ENCODE measurements at places on chromosomes 16 and 17. TPM values are rescaled to one million over a fixed set of nuclear protein-coding genes. Genes with fewer than 3 reads are reported as not detected.

DNA sequence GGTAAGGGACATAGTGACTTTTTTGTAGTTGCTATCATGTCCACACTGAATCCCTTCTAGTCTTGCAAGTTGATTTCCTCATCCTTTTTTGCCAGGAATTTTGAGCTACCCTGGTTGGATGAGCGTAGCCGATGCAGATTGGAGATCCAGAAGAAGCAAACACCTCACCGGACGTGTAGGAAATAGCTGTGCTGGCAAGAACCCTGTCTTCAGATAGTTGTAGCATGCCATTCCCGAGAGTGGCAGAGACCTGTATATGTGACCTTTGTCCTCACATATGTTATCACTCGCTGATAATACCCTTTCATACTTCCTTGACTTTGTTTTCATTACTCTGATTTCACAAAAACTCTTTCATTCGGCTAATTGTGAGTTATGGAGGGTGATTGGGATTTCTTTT, 6.2 kb upstream of the CASC3 start:
- H3K4me1 ChIP-seq, result no peaks in the 10 kb centered on the region
- no peak for DNase-seq
- H3K27ac ChIP-seq, result no peak overlapping the region
- no peaks in the 10 kb centered on the region for H3K36me3 ChIP-seq
- no peak overlapping the region for H3K4me3 ChIP-seq
- no peaks in the 10 kb centered on the region for H3K27me3 ChIP-seq

GRCh38 chr16:19136549-19137196, 22.9 kb downstream of the ITPRIPL2 start:
- no peak for DNase-seq
- H3K27ac ChIP-seq, result no peak overlapping the region

HBM gene
- not detected for polyA plus RNA-seq

RNF43 gene
- 0.21 TPM for polyA plus RNA-seq

DNA sequence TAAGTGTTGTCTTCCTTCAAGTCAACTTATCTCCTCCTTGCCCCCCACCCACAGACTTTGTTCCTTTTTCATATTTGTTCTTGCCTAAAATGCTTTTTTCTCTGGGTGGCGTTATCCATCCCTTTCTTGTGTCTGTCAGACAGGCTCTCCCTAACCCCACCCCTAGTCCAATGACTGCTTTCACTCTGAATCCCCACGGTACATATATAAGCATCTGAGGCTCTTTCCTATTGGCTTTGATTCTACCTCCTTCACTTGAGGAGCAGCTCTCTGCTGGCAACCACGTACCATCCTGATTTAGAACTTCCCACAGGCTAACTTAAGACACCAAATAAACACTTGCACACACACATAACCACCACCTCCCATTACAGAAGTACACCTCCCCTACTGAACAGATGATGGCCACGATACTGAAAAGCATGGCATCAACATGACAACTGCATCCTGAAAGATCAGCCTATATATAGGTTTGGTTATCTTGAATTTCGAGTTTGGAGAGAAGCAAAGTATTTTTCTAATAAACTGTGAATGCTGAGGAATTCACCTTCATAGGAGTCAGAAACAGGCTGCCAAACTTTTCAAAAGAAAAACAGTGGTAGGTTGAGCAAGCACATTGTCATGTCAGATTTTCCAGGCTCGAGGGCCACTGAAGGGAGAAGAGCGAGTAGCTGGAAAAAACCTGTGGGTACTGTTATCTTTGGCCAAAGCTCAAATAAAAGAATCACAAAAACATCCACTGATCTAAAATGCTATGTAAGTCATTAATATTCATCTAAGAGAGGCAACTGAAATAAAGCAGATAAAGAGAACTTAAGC, 24.3 kb downstream of the STAT3 start:
- H3K27ac ChIP-seq, result no peak overlapping the region
- no peak overlapping the region for H3K4me3 ChIP-seq
- peaks cover 17% of the 10 kb centered on the region for H3K4me1 ChIP-seq
- H3K36me3 ChIP-seq, result no peaks in the 10 kb centered on the region

ITGAD gene
- polyA plus RNA-seq, result 0.05 TPM

CASKIN1 gene
- polyA plus RNA-seq, result 0.52 TPM
